ENCODE measurements at places on chromosomes 11 and 22.

DNA sequence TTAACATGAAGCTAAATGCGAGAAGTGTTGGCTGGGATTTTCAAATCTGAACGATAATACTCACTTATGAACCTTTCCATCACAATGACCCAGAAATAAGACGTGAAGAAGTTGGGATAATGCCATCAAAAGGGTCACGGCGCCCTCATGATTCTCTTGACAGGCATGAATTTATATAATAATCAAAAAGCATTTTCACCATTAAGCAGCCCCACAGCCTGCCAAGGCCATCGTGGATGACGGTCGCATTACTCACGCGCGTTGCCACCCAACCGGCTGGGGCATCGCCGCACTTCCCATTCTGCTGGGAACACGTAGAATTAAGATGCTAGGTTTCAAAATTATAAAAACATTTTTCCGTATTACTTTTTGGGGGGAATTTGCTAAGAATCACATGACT is 18.9 kb upstream of the GAL start:
- H3K4me3 ChIP-seq, result no peak overlapping the region
- no peak overlapping the region for H3K27ac ChIP-seq
- no peaks in the 10 kb centered on the region for H3K4me1 ChIP-seq
- H3K36me3 ChIP-seq, result no peaks in the 10 kb centered on the region
- no peak for DNase-seq

DNA sequence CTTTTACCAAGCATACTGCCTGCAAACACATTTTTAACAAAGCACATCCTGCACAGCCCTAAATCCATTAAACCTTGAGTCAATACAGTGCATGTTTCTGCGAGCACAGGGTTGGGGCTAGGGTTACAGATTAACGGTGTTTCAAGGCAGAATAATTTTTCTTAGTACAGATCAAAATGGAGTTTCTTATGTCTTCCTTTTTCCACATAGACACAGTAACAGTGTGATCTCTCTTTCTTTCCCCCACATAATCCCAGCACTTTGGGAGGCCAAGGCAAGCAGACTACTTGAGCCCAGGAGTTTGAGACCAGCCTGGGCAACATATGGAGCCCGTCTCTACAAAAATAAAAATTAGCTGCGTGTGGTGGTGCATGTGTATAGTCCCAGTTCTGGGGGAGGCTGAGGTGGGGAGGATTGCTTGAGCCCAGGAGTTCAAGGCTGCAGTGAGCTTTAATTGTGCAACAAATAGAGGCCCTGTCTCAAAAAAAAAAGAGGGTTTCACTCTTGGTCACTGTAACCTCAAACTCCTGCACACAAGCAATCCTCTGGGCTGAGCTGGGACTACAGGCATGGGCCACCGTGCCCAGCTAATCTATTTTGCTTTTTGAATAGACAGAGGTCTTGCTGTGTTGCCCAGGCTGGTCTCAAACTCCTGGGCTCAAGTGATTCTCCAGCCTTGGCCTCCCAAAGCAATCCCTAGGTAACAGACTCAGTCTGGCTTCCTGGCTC is 19.7 kb upstream of the SLC3A2 start:
- H3K4me1 ChIP-seq, result peaks cover 14% of the 10 kb centered on the region
- H3K27ac ChIP-seq, result no peak overlapping the region
- H3K27me3 ChIP-seq, result no peaks in the 10 kb centered on the region
- DNase-seq, result no peak

GRCh38 chr11:65776710-65777141 is 4.0 kb downstream of the AP5B1 start:
- DNase-seq, result peak; percentile 38
- H3K27ac ChIP-seq, result peak overlapping the region; percentile 98
- H3K4me3 ChIP-seq, result peak overlapping the region; percentile 99
- H3K27me3 ChIP-seq, result no peaks in the 10 kb centered on the region

GRCh38 chr22:29004647-29005371 is 56.8 kb downstream of the C22orf31 start:
- no peak overlapping the region for H3K4me3 ChIP-seq
- no peaks in the 10 kb centered on the region for H3K4me1 ChIP-seq
- H3K27ac ChIP-seq, result no peak overlapping the region
- peaks cover 13% of the 10 kb centered on the region for H3K27me3 ChIP-seq

DNA sequence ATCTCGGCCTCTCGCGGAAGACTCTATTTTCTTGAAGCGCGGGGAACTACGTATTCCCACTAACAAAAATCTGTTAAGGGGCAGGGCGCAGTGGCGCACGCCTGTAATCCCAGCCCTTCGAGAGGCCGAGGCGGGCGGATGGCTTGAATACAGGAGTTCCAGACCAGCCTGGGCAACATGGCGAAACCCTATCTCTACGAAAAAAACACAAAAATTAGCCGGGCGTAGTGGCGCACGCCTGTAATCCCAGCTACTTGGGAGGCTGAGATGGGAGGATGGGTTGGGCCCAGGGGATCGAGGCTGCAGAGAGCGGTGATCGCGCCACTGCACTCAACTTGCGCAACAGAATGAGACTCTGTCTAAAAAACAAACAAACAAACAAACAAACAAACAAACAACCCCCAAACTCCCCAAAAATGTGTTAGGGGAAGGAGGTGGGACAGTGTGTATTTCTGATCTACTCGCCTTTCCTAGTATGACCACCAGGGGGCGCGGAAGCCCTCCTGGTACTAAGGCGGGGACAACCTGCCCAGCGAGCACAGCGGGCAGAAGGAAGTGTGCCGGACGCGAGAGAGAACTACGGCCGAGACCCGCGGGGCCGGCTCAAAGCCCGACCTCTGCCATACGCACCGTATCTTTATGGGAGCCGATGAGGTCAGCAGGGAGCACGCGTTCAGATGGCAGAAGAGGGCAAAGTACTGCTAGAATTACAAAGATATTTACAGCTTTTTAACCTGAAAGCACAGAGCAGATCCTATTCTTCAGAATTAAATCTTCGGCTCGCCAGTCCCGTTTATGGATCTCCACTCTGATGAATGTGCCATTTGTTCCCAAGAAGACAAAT is 1.3 kb upstream of the STX3 start:
- no peaks in the 10 kb centered on the region for H3K36me3 ChIP-seq
- H3K4me1 ChIP-seq, result peaks cover 38% of the 10 kb centered on the region
- H3K27me3 ChIP-seq, result no peaks in the 10 kb centered on the region

All from CD14-positive monocyte (primary cell).